Iris pigment epithelial cell (primary cell): ENCODE measurements at places on chromosomes 6 and 20.

DNA sequence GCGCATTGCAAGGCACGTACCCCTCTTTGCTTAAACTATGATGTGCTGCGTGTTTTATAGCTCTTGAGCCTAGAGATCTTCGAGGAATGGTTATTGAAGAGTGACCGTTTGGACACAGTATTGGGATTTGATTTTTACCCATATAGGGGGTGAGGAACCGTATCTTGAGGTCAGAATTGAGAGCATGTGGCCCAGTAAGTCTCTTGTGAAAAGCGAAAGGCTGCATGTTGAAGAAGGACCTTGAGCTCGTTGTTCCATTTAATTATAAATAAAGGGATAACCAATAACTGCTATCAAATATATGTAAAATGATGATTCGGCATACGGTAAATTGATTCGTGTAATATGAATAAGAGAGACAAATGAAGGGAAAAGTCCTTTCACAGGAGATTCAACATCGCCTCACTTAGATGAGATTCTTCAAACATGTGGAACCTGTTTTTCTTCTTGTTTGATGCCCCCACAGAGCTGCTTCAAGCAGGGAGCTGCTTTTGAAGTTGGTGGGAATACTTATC lies 66.6 kb downstream of the AKAP12 start:
- no peak for DNase-seq

DNA sequence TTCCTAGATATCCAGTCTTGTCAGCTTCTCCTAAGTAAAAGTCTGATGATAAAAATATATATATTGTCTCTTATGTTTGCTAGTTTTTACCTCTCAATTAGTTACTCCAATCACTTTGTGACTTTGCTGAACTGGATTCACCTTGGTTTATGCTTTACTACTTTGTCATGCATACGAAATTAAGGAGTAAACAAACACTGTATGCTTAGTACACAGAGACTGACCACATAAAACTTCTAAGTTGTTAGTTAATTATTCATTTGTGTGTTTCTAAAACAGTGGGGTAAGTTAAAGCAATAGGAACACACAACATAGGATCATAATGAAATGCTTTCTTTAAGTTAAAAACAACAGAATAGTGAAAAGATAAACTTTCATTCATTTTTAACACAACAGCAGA lies 877.3 kb upstream of the MAP3K7 start:
- DNase-seq: no peak

- DNase-seq: no peak
Measured at GRCh38 chr20:59082077-59082740, 39.6 kb upstream of the PRELID3B start.

DNA sequence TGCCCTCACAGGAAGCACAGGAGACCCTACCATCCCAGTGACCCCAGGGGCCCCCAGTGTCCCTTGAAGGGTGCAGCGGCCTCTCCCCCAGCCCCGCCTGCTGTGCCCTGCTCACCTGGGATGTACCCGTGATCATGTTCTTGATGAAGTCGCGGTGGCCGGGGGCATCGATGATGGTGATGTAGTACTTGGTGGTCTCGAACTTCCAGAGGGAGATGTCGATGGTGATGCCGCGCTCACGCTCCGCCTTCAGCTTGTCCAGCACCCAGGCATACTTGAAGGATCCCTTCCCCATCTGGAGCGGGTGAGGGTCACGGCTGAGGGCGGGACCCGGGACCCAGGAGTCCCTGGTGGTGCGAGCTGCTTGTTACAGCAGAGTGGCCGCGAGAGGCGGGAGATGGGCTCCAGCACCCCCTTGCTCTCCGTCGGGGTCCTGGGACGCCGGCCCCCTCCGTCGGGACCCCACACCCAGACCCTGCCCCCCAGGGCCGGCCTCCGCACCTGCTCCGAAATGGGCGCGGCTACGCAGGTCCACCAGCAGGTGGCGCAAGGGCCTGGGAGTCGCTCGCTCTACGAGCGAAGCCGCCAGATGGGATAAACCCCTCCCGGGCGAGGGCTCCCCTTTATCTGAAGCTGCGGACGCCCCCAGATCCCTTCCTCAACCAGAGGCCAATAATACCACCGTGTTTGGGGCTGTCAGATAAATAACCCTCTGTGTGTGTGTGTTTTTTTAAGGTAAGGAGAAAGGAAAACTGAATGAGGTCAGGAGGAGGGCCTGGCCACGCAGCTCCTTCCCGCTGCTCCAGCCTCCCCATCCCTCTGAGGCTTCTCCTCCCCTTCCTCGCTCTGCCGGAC lies 2.9 kb downstream of the EEF1A2 start:
- DNase-seq: peak; percentile 28

- no peak for DNase-seq
Measured at GRCh38 chr6:62740596-62740995, 454.6 kb upstream of the KHDRBS2 start.

- DNase-seq: no peak
Measured at GRCh38 chr20:33751775-33752174, 20.0 kb downstream of the ZNF341 start.

DNA sequence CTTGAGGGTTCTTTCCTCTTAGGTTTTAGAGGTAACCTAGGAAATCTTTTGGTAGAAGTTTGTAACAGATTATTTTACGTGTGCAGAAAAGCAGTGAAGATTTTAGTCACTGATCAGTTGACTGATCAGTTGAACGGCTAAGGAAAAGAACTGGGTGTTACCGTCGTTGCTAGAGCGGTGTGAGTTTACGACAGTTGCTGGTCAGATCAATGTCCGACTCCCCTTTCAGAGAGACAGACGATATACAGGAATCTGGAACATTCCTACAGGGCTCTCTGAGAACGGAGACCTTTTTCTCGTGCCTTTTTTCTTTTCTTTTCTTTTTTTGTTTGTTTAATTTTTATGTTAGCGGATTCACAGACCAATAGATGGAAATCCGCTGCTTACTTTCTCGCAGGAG lies 132.1 kb upstream of the ZNF184 start:
- no peak for DNase-seq

- no peak for DNase-seq
Measured at GRCh38 chr6:12608874-12609273, 107.7 kb upstream of the PHACTR1 start.

- DNase-seq: peak; percentile 95
Measured at GRCh38 chr6:81894306-81894705, 141.8 kb upstream of the TENT5A start.

DNA sequence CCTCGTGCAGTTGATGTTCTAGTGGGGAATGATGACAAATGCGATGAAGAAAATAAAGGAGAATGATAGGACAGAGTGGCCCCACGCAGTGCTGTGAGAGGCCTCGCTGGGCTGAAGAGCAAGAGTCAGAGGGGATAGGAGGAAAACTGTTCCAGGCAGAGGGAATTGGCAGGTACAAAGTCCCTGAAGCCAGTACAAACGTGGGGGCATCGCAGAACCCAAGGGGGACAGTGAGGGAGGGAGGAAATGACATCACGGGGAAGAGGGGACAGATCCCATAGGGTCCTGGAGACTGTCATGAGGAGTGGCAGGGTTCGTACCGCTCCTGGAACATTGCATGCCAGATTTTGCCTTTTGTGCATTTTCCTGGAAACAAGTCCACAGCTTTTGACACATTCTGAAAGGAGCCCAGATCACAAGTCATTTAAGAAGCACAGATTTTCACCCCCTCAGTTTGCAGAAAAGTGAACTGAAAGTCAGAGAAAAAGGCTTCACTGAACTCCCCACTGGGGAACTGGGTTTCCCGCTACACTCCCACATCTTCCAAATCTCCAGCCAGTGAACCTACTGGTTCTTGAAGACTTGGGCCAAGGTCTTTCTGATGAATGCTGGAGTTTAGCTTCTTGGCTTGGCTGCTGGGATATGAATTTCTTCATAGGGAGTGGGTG lies 77.0 kb downstream of the SULF2 start:
- DNase-seq: no peak

DNA sequence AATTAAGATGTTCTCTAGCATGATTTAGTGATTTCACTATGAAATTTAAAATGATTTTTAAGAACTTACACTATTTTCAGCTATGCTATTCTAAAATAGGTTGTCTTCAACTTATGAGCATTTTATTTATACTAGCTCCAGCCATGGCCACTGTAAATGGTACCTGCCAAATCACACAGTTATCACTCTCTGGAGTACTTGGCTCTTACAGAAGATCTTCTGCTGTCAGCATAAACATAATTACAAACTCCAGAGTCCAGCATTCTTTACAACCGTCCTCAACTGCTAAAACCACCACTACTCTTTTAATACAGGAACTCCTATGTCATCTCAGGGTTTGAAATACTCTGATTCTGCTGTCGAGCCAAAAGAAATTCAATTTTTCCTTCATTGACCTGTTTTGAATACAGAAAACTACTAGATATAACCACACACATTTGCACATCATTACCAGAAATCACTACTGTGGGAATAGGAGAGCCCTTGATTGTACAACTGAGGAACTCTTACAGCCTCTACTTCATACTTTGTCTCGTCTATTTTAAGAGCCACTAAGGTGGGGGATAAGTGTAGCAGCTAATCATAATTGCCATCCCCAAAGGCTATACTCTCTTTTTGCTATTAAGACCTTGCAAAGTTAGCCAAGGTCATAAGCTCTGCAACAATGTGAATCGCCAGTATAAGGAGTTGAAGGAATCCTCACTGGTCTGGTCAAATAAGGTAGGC lies 93.7 kb downstream of the PHIP start:
- no peak for DNase-seq

GRCh38 chr6:159100395-159101182 lies 55.8 kb upstream of the TAGAP start:
- no peak for DNase-seq

DNA sequence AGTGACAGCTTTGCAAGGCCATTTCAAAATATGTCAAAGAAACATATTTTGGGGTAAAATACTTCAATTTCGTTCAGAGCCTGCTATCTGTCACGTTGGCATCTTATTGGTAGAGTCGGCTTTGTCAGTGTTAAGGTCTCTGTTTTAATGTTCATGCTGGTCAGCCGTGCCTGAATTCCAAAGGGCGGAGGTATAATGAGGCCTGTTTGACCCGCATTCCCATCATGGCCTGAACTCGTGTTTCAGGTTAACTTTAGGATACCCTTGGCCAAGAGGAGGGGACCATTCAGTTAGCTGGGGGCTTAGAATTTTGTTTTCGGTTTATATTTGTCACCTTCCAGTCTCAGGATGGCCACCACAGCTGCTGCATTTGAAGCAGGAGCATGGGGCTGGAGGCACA lies 236.4 kb downstream of the NFATC2 start:
- DNase-seq: no peak
